ENCODE measurements at places on chromosomes 1 and 21.
A peak's percentile ranks its signal among the peaks of the same experiment; 100 is the strongest.

DNA sequence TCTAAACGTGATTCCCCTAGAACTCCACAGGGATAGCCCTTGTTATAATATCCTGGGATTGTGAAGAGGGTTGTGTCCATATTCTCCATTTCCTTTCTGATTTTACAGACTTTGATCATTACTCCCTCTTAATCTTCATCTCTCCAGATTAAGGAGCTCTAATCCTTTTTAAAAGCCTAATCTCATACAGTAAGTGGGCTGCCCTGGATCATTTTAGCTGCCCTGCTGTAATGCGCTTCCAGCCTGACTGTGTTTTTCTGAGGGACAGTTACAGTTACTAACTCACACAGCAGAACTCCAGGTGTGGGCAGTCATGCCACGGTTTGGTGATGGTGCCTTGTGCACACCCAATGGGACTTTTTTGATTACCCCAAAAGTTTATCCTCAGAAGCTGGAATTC, 33.5 kb downstream of the PROX1 start:
- no peak for DNase-seq

GRCh38 chr1:62038594-62039284, 155.9 kb upstream of the L1TD1 start:
- no peak for DNase-seq

- DNase-seq: peak; percentile 67
These were observed 479.8 kb upstream of the VAMP3 start for GRCh38 chr1:7290971-7291970.

DNA sequence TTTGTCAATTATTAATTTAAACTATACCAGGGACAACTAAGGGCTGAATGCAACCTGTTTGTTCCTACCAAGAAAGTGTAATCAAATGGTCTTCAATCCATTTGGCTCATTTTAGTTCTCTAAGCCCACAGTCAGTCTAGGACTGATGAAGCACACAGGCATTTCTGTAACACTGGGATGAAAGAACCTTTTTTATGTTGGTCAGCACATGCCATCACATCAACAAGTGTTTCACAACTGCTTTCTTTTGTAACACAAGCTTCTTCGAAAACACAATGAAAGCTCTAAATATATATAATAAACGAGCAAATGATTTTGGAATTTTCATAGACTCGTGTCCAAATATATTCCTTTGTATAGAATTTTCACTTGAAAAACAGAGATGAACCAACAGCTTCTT, 28.8 kb downstream of the HEATR1 start:
- no peak for DNase-seq

DNA sequence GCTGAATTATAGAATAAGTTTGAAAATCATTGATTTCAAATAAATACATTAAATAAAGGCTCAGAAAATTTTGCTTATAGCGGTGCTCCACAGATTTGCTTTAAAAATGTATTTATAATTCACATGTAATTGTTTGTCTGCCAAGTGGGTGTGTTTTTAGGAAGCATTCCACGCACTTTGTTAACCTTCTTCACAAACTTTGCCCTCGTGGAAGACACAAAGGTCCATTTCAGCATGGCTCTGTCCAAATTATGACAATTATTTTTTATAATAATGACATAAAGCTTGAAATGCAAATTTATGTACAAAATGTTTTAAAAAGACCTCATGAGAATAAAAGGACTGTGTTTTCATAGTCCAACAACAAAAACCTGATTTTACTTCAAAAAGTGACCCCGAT, 146.1 kb downstream of the GRIK1 start:
- DNase-seq: no peak

Data from occipital lobe (tissue), 3 donors.